NCI-H1417 treated with DMSO at 0.1 percent for 48 hours (cell line): ENCODE measurements at places on chromosomes 6 and 20.

GRCh38 chr20:31747640-31748039 is 8.6 kb downstream of the TPX2 start:
- DNase-seq: no peak

DNA sequence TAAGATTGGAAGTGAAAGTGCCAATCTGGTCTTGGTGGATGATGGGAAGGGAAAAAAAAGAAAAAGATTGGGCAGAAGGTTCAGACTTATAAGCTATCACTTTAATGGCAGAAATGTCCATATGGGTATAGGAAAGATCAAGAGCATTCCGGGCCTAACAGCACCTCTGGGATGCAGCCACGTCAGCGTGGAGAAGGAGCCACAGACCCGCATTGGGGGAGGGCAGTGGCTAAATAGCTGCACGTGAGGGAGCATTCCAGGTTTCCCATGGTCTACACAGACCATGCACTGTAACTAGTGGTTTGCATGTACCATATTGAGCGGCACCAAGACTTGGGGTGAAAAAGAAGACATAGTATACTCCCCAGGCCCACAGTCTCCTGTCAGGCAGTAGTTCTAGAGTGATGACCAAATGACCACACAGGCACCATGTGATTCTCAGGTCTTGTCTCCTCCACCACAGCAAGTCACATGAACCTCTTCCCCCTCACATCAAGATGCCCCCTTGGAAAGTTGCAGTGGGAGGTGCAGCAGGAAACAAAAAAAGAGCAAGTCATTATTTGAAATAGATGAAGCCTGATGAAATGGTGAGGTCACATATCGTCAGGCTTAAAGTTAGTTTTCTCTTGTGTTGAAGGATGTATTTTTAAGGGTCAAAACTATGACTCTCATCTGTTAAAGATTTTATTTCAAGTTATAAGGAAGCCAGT is 94.4 kb upstream of the TNFAIP3 start:
- DNase-seq: no peak

- peak; percentile 18 for DNase-seq
Measured at GRCh38 chr20:63163596-63164483, 52.1 kb downstream of the YTHDF1 start.

- no peak for DNase-seq
Measured at GRCh38 chr6:1377526-1377925, 11.8 kb upstream of the FOXF2 start.

- DNase-seq: no peak
Measured at GRCh38 chr6:23086100-23086499, 516.7 kb downstream of the HDGFL1 start.

- no peak for DNase-seq
Measured at GRCh38 chr6:157840776-157841175, 17.7 kb downstream of the SNX9 start.

DNA sequence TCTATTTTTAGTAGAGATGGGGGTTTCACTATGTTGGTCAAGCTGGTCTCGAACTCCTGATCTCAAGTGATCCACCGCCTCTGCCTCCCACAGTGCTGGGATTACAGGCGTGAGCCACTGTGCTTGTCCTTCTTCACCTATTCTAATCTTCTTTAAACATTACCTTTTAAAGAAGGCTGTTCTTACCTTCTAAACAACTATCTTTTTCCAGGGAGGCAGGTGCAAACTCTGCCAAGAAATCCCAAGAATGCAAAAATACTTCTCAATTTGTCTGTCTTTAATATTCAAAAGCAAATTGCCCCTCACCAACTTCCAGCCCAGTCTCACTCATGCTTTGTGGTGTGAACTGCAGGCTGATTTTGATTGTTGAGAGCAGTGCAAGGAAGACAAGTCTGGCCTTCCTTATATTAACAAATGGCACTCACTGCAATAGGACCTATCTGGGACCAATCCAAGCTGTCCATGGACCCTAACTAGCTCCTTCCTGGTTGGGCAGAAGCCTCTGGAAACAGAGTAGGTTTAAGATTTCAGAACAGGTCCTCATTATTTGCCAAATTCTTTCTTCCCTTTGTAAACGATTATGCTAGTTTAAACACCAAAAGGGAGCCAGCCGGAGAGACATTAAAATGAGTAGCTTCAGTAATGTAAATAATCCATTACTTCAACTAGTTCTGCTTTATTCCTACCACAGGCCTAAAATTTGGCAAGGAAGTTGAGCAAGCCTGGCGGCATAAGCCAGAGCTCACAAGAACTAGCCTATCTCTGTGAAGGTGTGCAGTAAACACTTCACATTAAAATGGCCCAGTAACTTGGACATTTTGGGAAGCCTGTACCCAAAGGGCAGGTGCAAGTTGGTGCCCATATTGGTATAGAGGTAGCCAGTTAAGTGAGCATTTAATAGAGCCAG is 1.6 kb downstream of the SCAND1 start:
- DNase-seq: no peak

- DNase-seq: no peak
Measured at GRCh38 chr6:25454136-25454535, 175.0 kb downstream of the CARMIL1 start.
